ENCODE measurements at places on chromosomes 12 and 14. TPM values are rescaled to one million over a fixed set of nuclear protein-coding genes. Genes with fewer than 3 reads are reported as not detected.

Gene GLT8D2
- 17.9 TPM for total RNA-seq

Gene BIN2
- total RNA-seq = 9.8 TPM

Gene NELL2
- total RNA-seq = 12.5 TPM

Gene LTB4R2
- 6.1 TPM for total RNA-seq

Gene TMEM179
- 1.5 TPM for total RNA-seq

Gene SLC2A3
- total RNA-seq = 50.6 TPM

Gene TMEM52B
- 0.86 TPM for total RNA-seq

Gene ALDH1L2
- total RNA-seq = 5.1 TPM

Gene TAS2R50
- total RNA-seq = 1.3 TPM

Gene GMFB
- 27.9 TPM for total RNA-seq

Gene TAS2R19
- 1.9 TPM for total RNA-seq

Gene PPP4R4
- 1.4 TPM for total RNA-seq

Gene KLRD1
- 1.8 TPM for total RNA-seq

Gene ACRBP
- 9.8 TPM for total RNA-seq

Gene PMEL
- total RNA-seq = 2.9 TPM

Gene AQP6
- total RNA-seq = 0.32 TPM

Gene TMBIM4
- 122 TPM for total RNA-seq

Gene DCAF4
- total RNA-seq = 14.7 TPM

Gene TNFRSF1A
- 155 TPM for total RNA-seq

Gene HOXC10
- total RNA-seq = not detected

Gene HOXC12
- total RNA-seq = not detected

Gene DPF3
- 4.5 TPM for total RNA-seq

Gene HVCN1
- 7.1 TPM for total RNA-seq

Gene LYZ
- 1,541 TPM for total RNA-seq

Gene CAPRIN2
- 15.9 TPM for total RNA-seq

Gene POTEM
- not detected for total RNA-seq

Gene SLC11A2
- total RNA-seq = 56.1 TPM

Gene PARPBP
- 1.2 TPM for total RNA-seq

Gene CLEC12A
- 3.5 TPM for total RNA-seq

Gene PTPRB
- 26.0 TPM for total RNA-seq

Gene TPPP2
- total RNA-seq = 0.81 TPM

Gene ST8SIA1
- total RNA-seq = 2.4 TPM

Gene CEP170B
- 95.6 TPM for total RNA-seq

Gene SOS2
- total RNA-seq = 26.5 TPM

Gene ALDH2
- total RNA-seq = 259 TPM

Gene SMIM41
- total RNA-seq = 0.46 TPM
